ENCODE measurements at places on chromosomes 2 and 18.

GRCh38 chr2:79159653-79160052, at the start of gene REG3A:
Gene REG3A, minus strand, starts transcription at chr2:79159753. Its CDS starts 348 bp downstream, at chr2:79159405.
- no peak for DNase-seq

GRCh38 chr2:159798376-159798725, 343 bp upstream of the CD302 start:
- no peak for DNase-seq

- no peak for DNase-seq
Observed at GRCh38 chr18:12441475-12442034, 33.8 kb downstream of the PRELID3A start.

DNA sequence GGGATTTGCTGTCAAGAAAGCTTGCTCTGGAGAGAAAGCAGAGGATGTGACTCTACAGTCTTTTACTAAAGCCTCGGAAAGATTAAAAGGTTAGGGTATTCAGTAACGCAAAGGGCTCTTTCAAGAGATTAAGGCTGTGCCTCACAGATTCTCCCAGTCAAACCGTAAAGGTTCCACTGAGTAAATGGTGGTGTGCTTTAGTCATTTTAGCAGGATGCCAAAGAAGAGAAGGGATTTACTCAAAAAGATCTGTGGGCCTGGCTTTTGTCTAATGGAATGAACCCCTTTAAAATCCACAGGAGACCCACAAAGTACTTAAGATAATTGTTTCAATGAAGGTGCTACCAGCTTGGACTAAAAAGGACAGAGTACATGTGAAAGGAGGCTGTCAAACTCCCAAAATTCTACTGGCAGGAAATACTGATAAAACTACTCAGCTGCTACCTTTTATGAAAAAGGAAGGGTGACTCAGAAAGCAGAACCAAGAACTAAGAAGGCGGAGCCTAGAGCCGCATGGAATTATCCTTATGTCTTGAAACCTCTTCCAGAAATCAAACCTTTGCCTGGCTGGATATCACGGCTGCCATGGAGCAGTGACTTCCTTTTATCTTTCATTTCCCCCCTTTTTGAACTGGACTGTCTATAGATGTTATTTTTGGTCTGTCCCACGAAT, 670.2 kb upstream of the ZEB2 start:
- no peak for DNase-seq

DNA sequence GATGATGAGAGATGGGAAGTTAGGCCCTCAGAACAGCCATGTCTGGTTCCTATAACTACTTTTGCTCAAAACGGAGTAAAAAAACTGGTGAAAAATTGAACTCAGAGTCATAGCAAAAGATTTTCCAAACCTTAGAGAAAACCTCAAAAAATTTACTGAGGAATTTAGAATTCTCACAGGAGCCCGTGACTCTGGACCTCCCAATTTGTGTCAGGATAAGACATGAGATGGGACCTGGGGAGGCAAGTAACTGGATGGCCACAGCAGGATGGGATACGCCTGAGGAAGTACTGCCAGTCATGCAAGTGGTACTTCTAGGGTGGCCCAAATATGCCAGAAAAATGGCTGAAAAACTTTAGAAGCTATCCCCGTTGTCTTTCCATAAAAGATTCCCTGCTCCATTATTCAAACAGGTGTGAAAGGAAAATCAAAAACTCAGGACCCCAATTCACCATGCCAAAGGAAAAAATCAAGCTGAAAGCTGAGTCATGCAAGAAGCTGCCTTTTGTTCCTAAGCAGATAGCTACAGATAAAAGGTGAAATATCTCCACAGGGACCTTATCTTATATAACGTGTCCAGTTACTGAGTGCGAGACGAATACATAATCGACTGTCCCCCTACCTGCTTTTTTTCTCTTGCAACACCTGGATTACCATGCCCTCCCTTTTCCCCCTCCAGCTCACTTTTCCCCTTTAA, 34.1 kb upstream of the LIPG start:
- DNase-seq, result no peak

GRCh38 chr2:107242811-107243210, 356.8 kb upstream of the ST6GAL2 start:
- DNase-seq, result no peak

DNA sequence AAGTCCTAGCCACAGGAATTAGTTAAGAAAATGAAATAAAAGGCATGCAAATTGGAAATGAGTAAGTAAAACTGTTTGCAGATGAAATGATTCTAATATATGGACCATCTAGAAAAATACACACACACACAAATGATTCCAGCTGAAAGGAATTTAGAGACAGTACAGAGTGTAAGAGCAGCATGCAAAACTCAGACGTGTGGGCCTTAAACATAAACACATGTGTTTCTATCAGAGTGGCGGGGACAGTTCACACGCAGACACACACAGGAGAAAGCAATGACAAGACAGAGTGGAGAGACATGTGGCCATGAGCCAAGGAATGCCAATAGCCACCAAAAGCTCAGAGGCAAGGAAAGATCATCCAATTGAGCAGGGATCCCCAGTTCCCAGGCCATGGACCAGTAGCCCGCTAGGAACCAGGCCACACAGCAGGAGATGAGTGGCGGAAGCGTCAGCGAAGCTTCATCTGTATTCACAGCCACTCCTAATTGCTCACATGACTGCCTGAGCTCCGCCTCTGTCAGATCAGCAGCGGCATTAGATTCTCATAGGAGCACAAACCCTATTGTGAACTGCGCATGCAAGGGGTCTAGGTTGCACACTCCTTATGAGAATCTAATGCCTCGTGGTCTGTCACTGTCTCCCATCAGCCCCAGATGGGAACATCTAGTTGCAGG, 155.4 kb downstream of the ARL4C start:
- DNase-seq, result no peak

- DNase-seq, result no peak
Observed at GRCh38 chr2:65108780-65109179, 21.1 kb downstream of the RAB1A start.

GRCh38 chr18:12236141-12236540, 18.0 kb upstream of the CIDEA start:
- DNase-seq, result no peak

DNA sequence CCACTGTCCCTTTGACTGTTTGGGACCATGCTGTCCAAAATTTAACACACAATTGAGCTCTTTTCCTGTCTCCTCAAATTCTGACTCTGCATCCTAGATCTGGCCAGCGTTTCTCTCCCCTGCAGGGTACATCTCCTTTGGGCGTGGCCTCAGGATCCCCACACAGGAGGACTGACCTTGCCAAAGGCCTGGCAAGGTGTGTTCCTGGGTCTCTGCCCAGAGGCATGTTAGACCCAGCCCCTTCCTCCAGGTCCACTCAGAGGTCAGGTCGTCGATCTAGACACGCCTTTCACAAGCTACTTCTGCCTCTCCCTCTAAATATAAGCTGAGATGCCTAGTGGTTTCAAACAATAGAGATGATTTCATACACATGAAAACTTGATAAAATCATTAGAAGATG, 45.4 kb upstream of the SMIM21 start:
- no peak for DNase-seq

GRCh38 chr18:75931079-75931478, 503.6 kb upstream of the SMIM21 start:
- no peak for DNase-seq

DNA sequence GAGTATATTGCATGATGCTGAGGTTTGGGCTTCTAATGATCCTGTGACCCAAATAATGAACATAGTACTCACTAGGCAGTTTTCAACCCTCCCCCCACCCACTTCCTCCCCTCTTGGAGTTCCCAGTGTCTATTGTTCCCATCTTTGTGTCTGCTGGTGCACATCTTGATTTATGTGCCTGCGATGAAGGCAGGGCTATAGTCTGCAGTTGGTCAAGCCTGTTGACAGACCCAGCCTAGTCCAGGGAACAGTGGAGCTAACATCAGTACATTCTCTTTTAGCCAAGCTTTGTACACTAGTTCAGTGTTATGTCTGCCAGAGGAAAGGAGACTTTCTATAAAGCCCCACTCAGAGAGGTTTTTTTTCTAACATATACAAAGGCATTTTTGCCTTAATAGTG, 287.6 kb downstream of the CPS1 start:
- DNase-seq, result no peak

DNA sequence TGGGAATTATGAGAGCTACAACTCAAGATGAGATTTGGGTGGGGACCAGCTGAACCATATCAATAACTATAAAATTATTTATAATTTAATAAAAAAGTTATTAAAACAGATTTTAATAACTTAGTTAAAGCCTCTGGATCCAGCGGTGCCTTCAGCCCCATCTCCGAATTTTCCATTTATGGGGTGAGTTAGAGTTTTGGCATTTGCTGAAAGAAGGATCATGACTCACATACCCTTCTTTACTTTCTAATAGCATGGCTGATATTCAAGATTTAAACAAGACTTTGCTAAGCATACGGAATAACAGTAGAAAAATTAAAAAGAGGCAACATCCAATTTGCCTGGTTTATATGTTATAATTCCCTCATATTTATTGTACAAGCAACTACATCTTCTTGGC, 94.5 kb downstream of the RDH14 start:
- no peak for DNase-seq

- DNase-seq, result no peak
Observed at GRCh38 chr18:210733-211132, 52.4 kb downstream of the USP14 start.

- DNase-seq, result no peak
Observed at GRCh38 chr2:218130377-218130776, 4.5 kb downstream of the CXCR2 start.

GRCh38 chr18:56286775-56287325, 351.5 kb downstream of the TXNL1 start:
- DNase-seq, result no peak

GRCh38 chr2:20595439-20596192, 55.3 kb downstream of the HS1BP3 start:
- DNase-seq, result peak; percentile 69

Measured in stimulated activated effector memory CD8-positive, alpha-beta T cell treated with anti-CD3 and anti-CD28 coated beads, Interleukin-12 subunit alpha, Interleukin-12 subunit beta, amount 100 ng/mL, for 72 hours (primary cell).